CD14-positive monocyte (primary cell): ENCODE measurements at places on chromosomes 5 and 9. TPM values are rescaled to one million over a fixed set of nuclear protein-coding genes. Genes with fewer than 3 reads are reported as not detected.

The TMOD1 gene
- polyA plus RNA-seq, result 0.59 TPM

The AK8 gene
- polyA plus RNA-seq, result not detected in 2 replicates

The SMIM33 gene
- not detected for polyA plus RNA-seq

The PHF19 gene
- polyA plus RNA-seq, result 12.6 TPM

The DMRTA1 gene
- not detected in 2 replicates for polyA plus RNA-seq

The KIF4B gene
- not detected for polyA plus RNA-seq

The FAM169A gene
- not detected for polyA plus RNA-seq

The FPGS gene
- polyA plus RNA-seq, result 28.5 and 44.0 TPM in 2 replicates

The ANKRD31 gene
- not detected in 2 replicates for polyA plus RNA-seq

The SLC46A2 gene
- 87.0 TPM for polyA plus RNA-seq

The SMARCA2 gene
- polyA plus RNA-seq, result 11.8 TPM

The CAMLG gene
- 20.8 TPM for polyA plus RNA-seq

The POU5F2 gene
- polyA plus RNA-seq, result not detected

The SLC22A5 gene
- 2.4 TPM for polyA plus RNA-seq

The LRRC8A gene
- 10.8 TPM for polyA plus RNA-seq

The SCGB3A2 gene
- polyA plus RNA-seq, result 15.9 TPM

The TMEM252 gene
- not detected for polyA plus RNA-seq

The SLC25A2 gene
- not detected in 2 replicates for polyA plus RNA-seq

The RIMOC1 gene
- 1.9 and 4.6 TPM in 2 replicates for polyA plus RNA-seq

The C5orf58 gene
- polyA plus RNA-seq, result not detected in 2 replicates

The PDGFRB gene
- polyA plus RNA-seq, result 0.64 and 0.99 TPM in 2 replicates

The FOXD4 gene
- polyA plus RNA-seq, result not detected in 2 replicates

The ZBTB34 gene
- 8.2 and 15.3 TPM in 2 replicates for polyA plus RNA-seq

The SLC36A2 gene
- polyA plus RNA-seq, result not detected in 2 replicates

The IFNA10 gene
- not detected for polyA plus RNA-seq

The CKMT2 gene
- polyA plus RNA-seq, result not detected

The ORM2 gene
- polyA plus RNA-seq, result 0.33 TPM in 1 of 2 replicates, not detected in the other

The ZNF366 gene
- polyA plus RNA-seq, result 0.94 and 1.2 TPM in 2 replicates

The ANKRD33B gene
- polyA plus RNA-seq, result not detected

The EXOSC3 gene
- polyA plus RNA-seq, result 19.6 TPM

The KCNT1 gene
- polyA plus RNA-seq, result not detected

The MYOZ3 gene
- not detected for polyA plus RNA-seq

The GLDC gene
- polyA plus RNA-seq, result not detected
